ENCODE measurements at places on chromosomes 3 and 15. TPM values are rescaled to one million over a fixed set of nuclear protein-coding genes. Genes with fewer than 3 reads are reported as not detected.
A peak's percentile ranks its signal among the peaks of the same experiment; 100 is the strongest.

GRCh38 chr3:40623567-40623966 is 98.8 kb downstream of the ZNF621 start:
- no peak for DNase-seq

DNA sequence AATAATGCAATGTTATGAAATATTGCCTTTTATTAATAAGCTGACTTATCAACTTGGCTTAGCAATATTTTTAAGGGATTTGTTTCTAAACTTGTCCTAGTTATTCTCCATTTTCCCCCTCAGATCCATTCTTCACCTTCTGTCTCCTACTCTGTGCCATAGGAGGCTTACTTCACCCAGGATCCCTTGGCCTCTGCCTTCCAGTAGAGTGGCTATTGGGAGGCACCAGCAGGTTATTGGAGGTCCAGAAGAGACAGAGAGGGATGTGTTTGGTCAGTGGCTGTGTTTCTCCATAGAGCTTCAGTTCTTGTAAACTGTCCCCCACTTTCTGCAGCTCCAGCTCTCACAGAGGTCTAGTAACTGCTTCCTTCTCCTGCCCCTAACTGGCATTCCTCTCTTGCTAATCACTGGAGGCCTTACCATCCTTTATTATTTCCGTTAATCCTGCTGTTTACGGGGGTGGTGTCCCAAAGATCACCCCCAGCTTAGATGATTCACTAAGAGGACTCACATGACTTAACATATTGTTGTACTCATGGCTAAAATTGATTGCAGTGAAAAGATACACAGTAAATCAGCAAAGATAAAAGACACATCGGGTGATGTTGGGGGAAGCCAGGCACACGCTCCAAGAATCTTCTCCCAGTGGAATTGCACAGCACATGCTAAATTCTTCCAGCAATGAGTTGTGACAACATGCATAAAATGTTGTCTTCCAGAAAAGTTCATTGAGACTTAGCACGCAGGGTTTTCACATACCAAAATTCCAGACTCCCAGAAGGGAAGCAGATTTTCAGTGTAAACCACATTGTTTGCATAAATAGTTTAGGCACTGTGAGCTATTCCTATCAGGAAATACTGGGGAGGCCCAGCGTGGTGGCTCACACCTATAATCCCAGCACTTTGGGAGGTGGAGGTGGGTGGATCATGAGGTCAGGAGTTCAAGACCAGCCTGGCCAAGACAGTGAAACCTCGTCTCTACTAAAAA is 67.5 kb downstream of the RPL22L1 start:
- peak; percentile 16 for DNase-seq

DNA sequence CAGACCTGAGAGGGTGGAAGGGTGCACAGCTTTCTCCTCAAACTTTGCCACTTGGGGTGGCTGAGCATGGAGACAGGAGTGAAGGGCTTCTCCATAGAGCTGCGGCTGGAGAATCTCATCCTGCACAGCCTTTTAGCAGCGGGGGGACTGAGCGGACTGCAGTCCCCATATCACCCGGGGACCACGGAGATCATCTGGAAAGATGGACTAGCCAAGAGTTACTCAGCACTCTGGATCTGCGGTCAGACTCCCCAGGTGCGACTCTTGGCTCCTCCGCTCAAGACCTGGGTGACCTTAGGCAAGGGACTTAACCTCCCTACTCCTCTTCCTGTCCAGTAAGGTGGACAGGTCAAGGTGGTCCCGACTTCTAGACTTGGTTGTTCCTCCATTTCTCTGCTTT is 125.8 kb upstream of the MEF2A start:
- no peak for DNase-seq

GRCh38 chr3:71997066-71997653 is 212.2 kb upstream of the PROK2 start:
- DNase-seq = no peak

The MCTP2 gene
- 0.06 TPM for polyA plus RNA-seq

DNA sequence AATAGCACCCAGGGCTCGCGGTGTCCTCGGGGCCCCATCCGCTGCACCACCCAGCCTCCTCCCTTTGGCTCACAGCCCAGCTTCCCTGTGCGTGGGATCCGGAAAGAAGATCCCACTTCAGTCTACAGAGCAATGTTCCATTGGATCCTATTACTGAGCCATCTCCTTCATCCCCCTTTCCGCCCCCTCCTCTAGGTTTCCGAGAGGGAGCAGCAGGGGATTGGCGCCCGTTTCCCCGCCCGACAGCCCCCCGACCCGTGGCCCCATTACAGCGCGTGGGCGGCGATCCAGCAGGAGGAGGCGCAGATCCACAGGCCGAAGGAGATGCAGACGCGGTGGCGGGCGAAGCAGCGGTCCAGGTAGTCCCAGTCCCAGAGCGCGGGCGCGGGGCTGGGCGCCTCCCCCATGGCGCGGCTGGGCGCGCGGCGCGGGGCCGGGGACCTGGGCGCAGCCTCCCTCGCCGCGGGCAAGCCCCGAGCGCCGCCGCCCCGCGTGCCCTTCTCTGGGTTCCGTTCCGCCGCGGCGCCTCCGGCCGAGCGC is 340 bp downstream of the TMEM44 start:
- peak; percentile 34 for DNase-seq

DNA sequence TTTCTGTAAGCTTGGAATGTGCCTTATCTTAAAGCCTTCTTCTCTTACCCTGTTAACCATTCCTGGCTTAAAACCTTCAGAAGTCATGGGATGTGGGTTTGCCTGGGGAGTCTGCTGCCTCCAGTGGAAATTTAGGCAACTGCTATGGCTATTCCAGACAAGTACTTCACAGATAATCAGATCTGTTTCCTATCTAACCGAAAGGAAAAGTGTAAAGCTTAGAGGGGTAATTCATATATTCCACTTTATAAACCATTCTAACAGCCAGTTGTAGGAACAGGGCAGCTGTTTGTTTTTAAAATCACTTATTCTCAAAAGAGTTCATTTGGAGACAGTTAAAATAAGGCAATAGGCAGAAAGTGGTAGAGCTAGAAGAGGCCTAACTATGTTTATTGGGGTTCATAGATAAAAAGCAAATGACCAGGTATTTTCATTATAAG is 219.9 kb downstream of the TCF12 start:
- no peak for DNase-seq

The HHATL gene
- polyA plus RNA-seq = 37.0 TPM

The CHRD gene
- 5.2 TPM for polyA plus RNA-seq

- no peak for DNase-seq
Measured at GRCh38 chr3:100075851-100076730, 38.2 kb downstream of the FILIP1L start.

GRCh38 chr15:80183886-80184285 is 31.1 kb downstream of the FAH start:
- DNase-seq = no peak

The GRM2 gene
- 0.11 TPM for polyA plus RNA-seq

DNA sequence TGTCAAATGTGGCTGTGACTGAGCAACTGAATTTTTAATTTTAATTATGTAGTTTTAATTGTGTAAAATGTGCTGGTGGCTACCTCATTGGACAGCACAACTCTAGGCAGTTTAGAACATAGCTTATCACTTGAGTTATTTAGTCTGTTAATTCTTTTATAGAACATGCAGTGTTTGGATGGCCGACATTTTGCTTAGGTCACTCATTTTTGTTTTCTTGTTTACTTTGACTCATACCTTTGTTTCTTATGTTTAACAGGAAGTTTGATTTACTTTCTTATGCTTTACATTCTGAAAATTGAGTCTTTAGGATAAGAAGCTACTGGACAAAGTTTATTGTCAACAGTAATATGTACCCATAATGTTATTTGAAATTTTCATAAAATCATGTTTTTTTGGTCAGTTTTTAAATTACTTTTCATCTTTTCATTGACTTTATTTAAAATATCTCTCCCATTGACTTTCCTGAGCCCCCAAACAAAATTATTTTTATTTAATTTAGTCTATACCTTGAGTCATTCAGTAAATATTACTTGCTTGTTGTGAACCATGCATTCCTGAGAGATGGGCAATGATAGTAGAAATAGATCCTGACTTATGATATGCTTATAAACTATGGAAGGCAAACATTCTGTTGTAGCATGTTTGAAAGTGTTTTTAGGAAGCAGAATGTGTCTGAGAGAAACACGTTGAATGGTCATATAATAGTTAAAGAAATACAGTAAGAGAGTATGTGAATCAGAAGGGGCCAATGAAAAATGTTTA is 60.6 kb downstream of the TCF12 start:
- DNase-seq = no peak

- DNase-seq = no peak
Measured at GRCh38 chr3:60434950-60435349, 816.3 kb downstream of the FHIT start.

DNA sequence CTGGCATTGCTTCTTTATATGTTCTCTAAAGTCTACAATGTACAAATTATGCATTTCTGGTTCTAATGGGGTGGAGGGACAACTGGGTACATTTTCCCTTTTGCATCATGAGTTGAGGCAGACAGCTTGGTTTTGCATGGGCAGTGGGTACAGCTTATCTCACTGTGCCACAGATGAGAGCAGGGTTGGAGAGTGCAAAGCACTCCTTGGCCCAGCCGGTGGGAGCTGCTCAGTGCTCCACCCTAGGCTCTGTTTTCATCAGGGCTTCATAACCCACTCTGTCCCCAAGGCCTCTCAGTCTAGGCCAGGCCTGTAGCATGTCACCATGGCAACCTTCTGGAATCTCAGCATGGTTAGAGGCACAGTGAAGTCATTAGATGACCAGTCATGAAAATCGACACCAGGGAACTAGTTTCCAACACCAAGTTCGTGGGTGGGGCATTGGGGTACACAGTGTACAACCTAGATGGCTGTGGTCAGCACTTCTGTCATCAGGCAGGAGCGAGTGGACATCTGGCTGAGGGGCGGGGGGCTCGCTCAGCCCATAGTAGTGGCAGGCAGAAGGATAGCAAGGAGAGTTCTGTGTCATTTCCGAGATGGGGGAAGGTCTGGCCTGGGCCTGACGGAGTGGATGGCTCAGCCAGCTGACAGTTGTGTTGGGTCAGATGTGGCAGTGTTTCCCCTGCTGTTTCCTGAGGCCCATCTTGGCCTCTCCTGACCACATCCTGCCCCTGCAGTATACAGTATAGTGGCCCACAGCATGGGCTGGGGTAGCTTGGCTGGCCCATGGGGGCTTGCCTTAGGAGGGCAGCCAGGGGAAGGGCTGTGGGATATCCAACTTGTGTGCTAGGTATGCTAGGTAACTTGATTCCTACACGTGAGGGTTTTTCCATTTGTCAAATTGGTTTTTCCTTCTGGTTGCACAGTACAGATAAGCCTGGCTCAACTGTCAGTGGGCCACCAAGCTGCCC is 75.7 kb upstream of the PRR23C start:
- DNase-seq = peak; percentile 14

DNA sequence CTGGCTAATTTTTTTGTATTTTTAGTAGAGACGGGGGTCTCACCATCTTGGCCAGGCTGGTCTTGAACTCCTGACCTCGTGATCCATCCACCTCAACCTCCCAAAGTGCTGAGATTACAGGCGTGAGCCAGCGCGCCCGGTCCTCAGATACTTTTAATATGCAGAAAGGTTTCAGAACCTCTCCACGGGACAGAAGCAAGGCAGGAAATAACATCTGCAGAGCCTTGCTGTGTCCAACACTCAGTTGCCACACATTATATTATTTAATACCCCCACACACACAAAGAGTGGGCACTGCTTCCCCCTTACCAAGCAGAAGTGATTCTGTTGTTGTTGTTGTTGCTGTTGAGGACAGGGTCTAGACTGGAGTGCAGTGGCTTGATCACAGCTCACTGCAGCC is 28.0 kb downstream of the OSBPL10 start:
- no peak for DNase-seq

All from psoas muscle (tissue), 8 donors.